ENCODE measurements at places on chromosomes 16 and 17. TPM values are rescaled to one million over a fixed set of nuclear protein-coding genes. Genes with fewer than 3 reads are reported as not detected.

DNA sequence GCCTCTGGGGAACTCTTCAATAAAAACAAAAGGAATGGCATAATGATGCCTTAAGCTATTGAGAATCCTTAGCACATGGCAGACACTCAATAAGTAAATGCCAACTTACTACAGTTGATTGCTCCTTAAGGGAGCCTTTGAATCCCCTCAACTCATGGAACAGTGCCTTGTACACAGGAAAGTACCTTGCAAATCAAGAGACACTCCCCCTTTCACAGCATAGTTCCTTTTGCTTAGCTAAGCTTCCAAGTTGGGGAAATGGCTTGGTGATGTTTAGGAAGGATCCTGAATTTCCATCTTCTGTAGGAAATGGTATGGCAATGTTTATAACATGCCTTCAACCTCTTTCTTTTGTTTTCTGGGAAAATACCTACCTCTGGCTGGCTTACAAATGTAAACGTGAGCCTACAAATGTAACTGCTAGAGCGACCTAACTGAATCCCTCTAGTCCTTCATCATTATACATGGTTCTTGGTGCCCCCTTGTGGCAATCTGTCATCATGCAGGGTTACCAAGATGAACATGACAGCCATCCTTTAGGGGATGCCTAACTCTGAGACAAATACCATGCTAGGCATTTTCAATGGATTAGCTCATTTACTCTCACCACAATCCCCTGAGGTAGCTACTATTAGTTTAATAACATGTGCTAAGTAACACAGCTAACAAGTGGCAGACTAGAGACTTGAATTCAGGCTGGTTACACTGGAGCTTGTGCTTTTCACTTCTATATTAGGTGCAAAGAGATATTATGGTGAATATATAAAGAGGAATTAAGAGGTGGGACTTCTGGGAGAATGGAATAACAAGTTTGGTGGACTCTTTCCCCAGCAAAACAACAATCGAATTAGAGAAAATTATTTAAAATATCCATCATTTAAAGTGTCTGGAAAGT lies 65.0 kb downstream of the MMD start:
- H3K27me3 ChIP-seq, result peaks cover 2% of the 10 kb centered on the region
- no peaks in the 10 kb centered on the region for H3K4me1 ChIP-seq
- H3K4me3 ChIP-seq, result no peak overlapping the region
- peak; percentile 26 for DNase-seq
- H3K36me3 ChIP-seq, result no peaks in the 10 kb centered on the region

ACSM2A gene
- polyA plus RNA-seq, result not detected

CAPNS2 gene
- not detected for polyA plus RNA-seq

HOXB6 gene
- not detected for polyA plus RNA-seq

- no peak overlapping the region for H3K27ac ChIP-seq
- no peak for DNase-seq
- H3K4me3 ChIP-seq, result no peak overlapping the region
- H3K36me3 ChIP-seq, result peaks cover 14% of the 10 kb centered on the region
- H3K4me1 ChIP-seq, result peaks cover 6% of the 10 kb centered on the region
Measured at GRCh38 chr17:55158439-55158838, 106.3 kb upstream of the HLF start.

TBC1D3K gene
- polyA plus RNA-seq, result not detected

- no peak for DNase-seq
- H3K4me1 ChIP-seq, result peaks cover 15% of the 10 kb centered on the region
- H3K4me3 ChIP-seq, result no peak overlapping the region
- peaks cover 40% of the 10 kb centered on the region for H3K36me3 ChIP-seq
- no peak overlapping the region for H3K27ac ChIP-seq
- no peaks in the 10 kb centered on the region for H3K27me3 ChIP-seq
Measured at GRCh38 chr16:28958216-28958615, 7.5 kb downstream of the NFATC2IP start.

GRCh38 chr17:67435122-67435521 lies 58.0 kb downstream of the PITPNC1 start:
- DNase-seq, result peak; percentile 85
- H3K27ac ChIP-seq, result peak overlapping the region; percentile 100
- peaks cover 83% of the 10 kb centered on the region for H3K4me1 ChIP-seq
- H3K4me3 ChIP-seq, result peak overlapping the region; percentile 85
- no peaks in the 10 kb centered on the region for H3K36me3 ChIP-seq
- H3K27me3 ChIP-seq, result peaks cover 24% of the 10 kb centered on the region

DNA sequence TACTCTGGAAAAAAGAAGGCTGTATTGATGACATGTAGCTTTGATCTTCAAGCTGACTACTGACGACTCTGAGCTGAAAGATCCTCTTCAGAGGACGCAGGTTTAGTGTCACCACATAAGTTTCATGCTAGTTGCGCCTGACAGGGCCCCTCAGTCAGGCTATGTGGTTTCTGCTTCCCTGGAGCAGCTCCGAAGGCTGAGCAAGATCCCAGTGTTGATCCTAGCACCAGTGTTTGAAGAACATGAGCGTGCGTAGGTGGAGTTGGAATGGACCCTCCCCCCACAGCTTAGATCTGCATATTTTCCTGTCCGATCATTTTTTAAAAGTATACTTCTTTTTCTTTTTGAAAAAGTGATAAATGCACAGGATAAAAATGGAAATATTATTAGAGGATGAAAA lies 17.3 kb downstream of the BANP start:
- H3K4me1 ChIP-seq, result peaks cover 40% of the 10 kb centered on the region
- no peak for DNase-seq
- peaks cover 24% of the 10 kb centered on the region for H3K36me3 ChIP-seq
- no peaks in the 10 kb centered on the region for H3K27me3 ChIP-seq
- H3K4me3 ChIP-seq, result no peak overlapping the region
- no peak overlapping the region for H3K27ac ChIP-seq

DNA sequence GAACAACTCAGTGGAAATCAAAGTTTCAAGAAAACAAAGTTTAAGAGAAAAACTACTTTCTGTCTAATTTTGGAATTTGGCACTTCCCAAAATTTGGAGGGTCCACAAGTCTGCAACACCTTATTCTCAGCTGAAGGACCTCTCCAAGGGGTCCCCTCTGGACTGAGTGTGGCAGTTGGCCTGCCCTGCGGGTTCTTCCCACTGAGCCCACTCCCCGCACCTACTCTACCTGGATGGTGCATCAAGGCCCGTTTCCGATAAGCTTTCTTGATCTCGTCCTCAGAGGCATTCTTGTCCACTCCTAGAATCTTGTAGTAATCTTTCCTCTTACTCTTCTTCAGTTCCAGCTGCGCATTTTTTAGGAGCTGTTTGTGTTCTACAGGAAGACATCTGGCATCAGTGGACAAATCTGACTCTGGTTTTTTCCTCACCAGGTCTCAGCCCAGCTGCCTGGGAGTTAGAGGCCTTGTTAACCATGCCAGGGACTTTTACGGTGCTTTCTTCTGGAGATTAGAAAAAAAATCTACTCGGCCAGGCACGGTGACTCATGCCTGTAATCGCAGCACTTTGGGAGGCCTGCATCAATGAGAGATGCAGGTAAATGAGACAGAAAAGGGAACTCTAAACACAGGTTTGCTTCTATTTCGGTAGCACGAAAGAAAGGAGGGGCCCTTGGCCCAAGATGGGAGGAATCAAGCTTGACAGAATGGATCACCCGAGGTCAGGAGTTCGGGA lies 15.6 kb downstream of the CNP start:
- no peak overlapping the region for H3K4me3 ChIP-seq
- no peak for DNase-seq
- no peak overlapping the region for H3K27ac ChIP-seq
- no peaks in the 10 kb centered on the region for H3K4me1 ChIP-seq

VAT1L gene
- not detected for polyA plus RNA-seq

MLKL gene
- polyA plus RNA-seq, result 13.8 TPM

CFAP97D1 gene
- polyA plus RNA-seq, result not detected

GRCh38 chr17:72122010-72122764 lies 1.4 kb downstream of the SOX9 start:
- DNase-seq, result no peak
- H3K4me3 ChIP-seq, result no peak overlapping the region
- H3K27me3 ChIP-seq, result peaks cover 33% of the 10 kb centered on the region
- H3K36me3 ChIP-seq, result no peaks in the 10 kb centered on the region
- H3K27ac ChIP-seq, result no peak overlapping the region

OTOP2 gene
- not detected for polyA plus RNA-seq

GRCh38 chr17:5120036-5120435 lies 4.2 kb downstream of the USP6 start:
- peaks cover 14% of the 10 kb centered on the region for H3K4me1 ChIP-seq
- DNase-seq, result no peak
- H3K27ac ChIP-seq, result no peak overlapping the region
- no peaks in the 10 kb centered on the region for H3K36me3 ChIP-seq

GRCh38 chr17:16281351-16281750 lies 64.3 kb downstream of the PIGL start:
- H3K27ac ChIP-seq, result no peak overlapping the region
- peaks cover 16% of the 10 kb centered on the region for H3K4me1 ChIP-seq
- DNase-seq, result no peak
- peaks cover 1% of the 10 kb centered on the region for H3K27me3 ChIP-seq

- H3K27me3 ChIP-seq, result no peaks in the 10 kb centered on the region
- DNase-seq, result no peak
- no peak overlapping the region for H3K27ac ChIP-seq
- H3K36me3 ChIP-seq, result no peaks in the 10 kb centered on the region
- H3K4me1 ChIP-seq, result no peaks in the 10 kb centered on the region
Measured at GRCh38 chr17:73121506-73121905, 29.0 kb upstream of the SLC39A11 start.
